Hematopoietic multipotent progenitor cell treated with erythropoietin and hydrocortisone succinate and interleukin-3 and kit ligand, for 17 days (in vitro differentiated cells): ENCODE measurements at places on chromosomes 16 and 17.

DNA sequence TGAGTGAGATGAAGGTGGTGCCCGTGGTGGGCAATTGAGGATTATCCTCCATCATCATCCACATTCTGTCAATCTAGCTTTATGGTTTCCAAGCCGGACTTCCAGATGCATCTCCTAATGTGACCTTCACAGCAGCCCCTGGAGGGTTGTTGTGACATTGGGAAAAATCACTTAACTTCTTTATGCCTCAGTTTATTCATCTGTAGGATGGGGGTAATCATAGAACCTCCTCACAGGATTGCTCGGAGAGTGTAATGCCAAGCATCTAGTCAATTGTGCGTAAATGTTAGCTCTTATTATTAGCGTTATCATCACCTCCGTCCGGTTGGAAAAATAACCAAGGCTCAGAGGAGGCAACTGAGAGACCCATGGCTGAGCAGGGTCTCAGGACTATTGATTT lies 214.0 kb downstream of the CCDC182 start:
- DNase-seq, result no peak

DNA sequence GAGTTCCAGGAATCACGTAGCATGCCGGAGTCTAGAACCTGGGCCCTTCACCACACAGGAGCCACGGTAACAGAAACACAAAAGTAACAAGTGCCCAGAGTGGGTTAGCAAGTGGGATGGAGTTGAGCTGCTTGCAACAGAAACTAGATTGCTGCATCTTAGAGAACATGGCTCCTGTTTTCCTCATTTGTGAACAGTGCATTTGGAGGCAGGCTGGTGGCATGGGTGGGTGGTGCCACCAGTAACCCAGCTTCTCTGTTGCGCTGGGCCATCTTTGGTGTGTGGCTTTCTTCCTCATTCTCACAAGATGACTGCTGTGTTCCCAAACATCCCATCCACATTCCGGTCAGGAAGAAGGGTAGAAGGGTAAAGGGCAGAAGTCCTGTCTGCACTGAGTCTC lies 95.5 kb downstream of the KATNIP start:
- no peak for DNase-seq

DNA sequence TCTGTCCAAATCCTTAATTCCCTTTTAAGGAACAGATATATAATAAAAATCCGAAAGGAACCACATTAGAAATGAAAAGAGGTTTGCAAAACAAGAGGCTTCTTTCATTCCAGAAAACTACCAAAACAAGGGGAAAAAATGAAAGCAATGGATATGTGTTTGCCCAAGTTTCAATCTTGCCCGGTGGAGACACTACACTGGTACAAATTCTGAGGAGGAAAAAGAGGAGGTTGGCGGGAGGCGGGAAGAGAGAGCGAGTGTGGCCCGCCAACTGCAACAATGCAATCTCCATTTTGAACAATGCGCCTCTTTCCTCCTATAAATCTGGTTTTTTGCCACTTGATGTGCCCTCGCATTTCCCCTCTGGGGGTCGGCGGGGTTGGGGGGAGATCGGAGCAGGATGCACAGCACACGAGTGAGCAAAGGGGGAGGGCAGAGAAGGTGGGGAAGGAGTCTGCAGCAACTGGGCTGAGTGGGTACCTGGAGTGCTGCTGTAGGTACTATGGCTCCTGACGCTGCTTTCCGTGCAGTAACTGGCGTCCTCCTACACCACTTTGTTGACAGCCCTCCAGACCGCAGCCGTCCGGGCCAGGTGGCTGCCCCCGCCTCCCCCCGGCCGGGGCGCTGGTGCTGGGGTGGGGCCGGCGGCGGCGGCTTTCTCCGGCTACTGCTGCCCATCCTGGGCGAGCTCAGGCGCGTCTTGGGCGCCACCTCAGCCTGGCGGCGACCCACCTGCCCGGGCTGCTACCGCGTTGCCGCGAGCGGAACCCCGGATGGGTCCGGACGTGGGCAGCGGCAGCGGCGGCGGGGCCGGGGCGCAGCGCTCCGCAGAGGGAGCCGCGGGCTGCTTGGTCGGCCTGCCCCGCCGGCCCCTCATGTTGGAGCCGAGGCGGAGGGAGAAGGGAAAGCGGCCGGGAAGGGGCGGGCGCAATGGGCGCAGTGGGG lies 93.8 kb upstream of the PLEKHM1 start:
- peak; percentile 61 for DNase-seq

GRCh38 chr17:29078183-29079045 lies 35.5 kb downstream of the PIPOX start:
- DNase-seq, result no peak

DNA sequence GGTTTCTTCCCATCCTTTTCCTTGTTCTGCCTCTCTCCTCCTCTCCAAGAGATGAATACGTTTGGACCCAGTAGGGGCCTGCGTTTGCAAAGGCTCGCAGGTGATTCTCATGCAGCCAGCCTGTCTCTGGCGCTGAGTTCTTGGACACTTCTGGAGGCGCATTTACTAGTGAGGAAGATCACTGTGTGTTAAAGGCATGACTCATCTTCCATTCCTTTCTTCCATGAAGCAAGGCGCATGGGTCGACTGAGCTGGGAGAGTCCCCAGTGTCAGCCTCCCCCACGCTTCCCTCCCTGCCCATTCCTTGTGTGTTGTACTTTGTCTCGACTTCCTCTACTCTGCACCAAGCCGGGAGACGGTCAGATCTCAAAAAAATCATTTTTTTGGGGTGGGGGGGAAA lies 159.9 kb upstream of the EEF2KMT start:
- DNase-seq, result no peak

DNA sequence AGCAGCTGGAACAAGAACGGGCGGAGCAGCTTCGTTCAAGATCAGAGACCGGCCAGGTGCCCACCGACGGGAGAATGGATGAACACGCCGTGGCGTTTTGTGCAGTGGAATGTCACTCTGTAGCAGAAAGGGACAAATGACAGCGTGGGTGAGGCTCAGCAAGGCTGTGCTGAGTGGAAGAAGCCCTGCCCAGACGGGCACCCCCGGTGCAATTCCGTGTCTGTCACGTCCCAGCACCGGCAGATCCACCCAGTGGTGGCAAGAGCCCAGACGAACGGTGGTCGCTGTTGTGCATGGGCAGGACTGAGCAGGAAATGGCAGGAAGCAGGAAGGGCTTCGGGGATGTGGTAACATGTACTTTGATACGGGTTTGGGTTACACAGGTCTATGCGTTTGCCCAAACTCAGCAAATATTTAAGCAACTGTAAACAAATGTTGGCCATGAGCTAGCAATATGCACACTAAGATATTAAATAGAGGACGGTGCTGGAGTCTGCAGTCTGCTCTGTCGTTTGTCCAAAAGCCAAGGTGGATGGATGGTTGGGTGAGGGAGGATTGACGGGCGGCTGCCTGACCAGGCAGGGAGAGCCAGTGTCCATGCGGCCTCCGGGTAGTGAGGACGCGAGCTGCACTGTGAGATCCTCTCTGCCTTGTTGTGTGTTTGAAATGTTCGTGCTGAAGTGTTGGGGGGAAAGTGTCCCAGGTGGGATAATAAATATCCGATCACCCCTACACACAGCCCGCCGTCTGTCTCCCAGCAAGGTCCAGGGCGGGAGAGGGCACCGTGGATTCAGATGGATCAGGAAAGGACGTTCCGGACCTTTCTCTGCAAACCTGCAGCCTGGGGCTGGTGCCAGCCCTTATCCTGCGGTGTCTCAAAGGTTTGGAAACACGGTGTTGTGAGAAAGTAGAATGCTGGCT lies 48.4 kb downstream of the COX4I1 start:
- no peak for DNase-seq

- DNase-seq, result no peak
Observed at GRCh38 chr17:63378411-63379375, 67.4 kb downstream of the CYB561 start.

GRCh38 chr17:72393553-72393952 lies 272.7 kb downstream of the SOX9 start:
- DNase-seq, result no peak

- DNase-seq, result no peak
Observed at GRCh38 chr16:49539758-49540157, 166.2 kb downstream of the C16orf78 start.

GRCh38 chr16:50360779-50361178 lies 8.0 kb downstream of the BRD7 start:
- no peak for DNase-seq

DNA sequence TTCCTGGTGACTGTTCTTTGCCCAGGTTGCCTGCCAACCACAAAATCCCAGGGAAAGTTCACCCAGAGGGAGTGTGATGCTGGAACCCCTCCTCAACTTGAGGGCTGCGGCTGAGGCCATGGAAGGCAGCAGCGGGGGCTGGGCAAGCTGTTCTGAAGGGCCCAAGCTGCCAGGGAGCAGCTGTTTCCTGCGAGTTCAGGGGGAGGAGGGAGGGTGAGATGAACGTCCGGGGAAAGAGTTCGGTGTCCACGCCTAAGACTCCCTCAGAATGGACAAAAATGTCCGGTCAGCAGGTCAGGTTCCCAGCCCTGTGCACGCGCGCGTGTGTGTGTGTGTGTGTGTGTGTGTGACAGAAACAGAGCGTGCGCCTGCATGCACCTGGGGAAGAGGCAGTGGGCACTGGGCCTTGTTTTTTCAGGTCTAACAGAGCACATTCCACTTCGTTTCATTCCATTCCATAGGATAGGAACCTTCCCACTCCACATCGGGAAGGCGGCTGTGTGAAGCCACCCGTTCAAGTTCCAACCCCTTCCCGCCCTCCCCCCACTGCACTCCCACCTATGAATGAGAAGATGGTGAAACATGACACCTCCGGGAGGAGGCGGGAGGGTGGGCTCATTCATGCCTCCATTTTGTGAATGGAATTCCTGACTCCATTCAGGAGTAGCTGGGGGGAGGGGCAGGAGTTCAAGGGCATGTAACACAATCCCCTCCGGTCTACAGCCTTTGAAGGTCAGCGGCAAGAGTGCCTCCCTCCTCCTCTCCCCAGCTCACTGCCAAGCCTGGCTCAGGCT lies 15.7 kb downstream of the ETV4 start:
- no peak for DNase-seq

- DNase-seq, result peak; percentile 30
Observed at GRCh38 chr16:69859105-69859989, 91.8 kb upstream of the CLEC18A start.

GRCh38 chr16:13110124-13110796 lies 208.9 kb downstream of the SHISA9 start:
- DNase-seq, result no peak

GRCh38 chr16:84502581-84502980 lies 1.9 kb downstream of the MEAK7 start:
- no peak for DNase-seq

DNA sequence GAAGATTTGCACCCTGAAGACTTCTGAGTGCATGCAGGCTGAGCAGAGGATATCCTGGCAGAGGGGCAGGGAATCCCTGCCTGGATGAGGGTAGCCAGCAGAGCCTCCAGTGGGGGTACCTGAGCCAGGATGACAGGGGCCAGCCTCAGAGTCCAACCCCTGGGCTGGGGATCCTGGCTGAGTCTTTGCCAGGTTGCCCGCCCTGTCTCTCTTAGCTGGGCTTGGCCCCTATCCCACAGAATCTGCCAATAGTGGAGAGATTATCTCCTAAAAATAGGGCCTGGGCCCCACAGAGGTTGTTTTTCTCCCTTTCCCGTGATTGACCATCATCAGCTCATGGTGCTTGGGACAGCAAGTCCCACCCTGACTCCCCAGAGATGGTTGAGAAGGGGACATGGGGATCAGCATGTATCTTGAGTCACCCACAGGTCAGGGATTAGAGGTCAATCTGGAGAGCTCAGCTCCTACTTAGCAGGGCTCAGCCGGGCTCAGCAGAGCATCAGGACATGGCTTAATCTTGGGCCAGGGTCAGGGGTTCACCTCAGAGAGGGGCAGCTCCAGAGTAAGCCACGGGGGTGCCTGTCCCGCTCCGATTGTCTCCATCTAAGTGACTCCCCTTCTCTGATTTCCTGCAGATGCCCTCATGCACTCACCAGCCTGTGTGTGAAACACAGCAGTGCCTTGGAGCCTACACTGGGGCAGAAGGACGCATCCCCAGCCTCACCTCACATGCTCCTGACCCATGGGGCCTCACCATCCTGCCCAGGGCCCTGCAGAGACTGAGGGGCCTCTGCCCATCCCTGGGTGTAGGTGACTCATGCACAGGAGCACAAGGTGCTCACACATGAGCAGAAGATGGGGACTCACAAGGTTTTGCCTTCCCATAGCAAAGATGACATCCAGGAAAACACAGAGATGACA lies 11.5 kb downstream of the CDH16 start:
- DNase-seq, result no peak

GRCh38 chr17:8806926-8807550 lies 7.9 kb upstream of the MFSD6L start:
- no peak for DNase-seq

GRCh38 chr17:28747051-28747691 lies 3.4 kb downstream of the TRAF4 start:
- DNase-seq, result no peak

DNA sequence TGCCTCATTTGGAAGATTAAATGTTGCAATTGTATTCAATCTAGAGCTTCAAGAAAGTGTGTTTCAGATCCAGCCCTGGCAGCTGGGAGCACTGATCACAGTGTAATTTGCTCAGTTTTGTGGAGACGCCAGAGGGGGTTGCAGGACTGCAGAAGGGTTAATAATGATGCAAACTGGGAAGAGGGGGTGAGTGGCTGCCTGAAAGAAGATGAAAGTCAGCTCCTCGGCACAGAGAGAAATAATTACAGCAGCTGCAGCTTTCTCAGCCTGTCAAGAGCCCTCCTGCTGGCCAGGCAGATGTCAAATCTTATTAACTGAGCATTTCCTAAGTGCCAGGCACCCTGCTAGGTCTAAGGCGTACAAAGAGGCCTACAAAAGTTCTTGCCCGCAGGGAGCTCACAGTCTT lies 97.7 kb downstream of the ZNF18 start:
- peak; percentile 36 for DNase-seq

DNA sequence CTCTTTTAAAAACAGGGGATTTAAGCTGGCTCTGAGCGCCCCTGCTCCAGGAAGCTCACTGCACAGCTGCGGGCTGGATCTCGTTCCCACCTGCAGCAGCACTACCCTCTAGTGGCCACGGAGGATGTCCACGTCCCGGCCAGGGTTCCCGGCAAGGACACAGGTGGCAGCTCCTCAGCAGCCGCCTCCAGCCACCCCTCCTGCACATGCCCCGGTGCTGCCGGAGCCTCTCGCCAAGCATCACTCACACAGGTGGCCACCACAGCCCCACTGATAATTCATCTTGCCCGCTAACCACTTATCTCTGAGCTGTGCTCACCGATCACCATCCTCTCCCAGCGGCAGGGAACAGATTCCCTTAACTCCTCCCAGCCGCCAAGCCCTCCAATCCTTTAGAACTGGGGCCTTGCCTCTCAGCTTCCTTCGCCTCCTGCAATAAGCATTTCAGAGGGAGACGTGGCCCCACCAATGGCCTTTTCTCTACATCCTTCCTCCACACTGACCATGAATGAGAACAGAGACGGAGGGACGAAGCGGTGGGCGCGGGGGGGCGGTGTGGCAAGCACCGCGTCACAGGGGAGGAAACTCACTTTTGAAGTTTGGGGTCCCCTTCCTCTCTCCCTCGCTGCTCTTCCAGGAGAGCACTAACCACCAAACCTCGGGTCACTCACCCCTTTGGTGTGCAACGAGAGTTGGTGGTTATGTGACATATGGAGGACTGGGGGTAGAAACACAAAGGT lies 222.1 kb downstream of the RBFOX3 start:
- DNase-seq, result no peak

DNA sequence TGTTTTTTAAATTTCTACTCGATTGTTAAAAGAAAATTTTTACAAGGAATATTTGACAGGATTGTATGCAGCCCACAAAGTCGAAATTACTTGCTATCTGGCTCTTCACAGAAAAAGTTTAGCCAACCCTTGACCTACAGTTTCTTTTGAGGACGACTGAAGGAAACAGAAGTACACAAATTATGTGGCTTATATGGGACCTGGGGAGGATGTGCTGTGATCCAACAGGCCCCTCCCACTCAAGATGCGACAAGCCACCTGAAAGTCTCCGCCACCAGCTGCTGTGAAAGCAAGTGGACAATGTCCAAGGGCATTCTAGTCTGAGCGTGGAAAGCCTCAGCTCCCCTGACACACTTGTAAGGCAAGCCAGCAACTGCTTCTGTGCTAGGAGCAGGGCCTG lies 42.4 kb upstream of the SLC25A19 start:
- no peak for DNase-seq
